Kidney (tissue), 22 donors: ENCODE measurements at places on chromosomes 4 and X. TPM values are rescaled to one million over a fixed set of nuclear protein-coding genes. Genes with fewer than 3 reads are reported as not detected.

GRCh38 chrX:40098264-40099054 is 701 bp upstream of the BCOR start:
- H3K27ac ChIP-seq = peak overlapping the region; percentile 57
- peaks cover 8% of the 10 kb centered on the region for H3K27me3 ChIP-seq
- H3K4me1 ChIP-seq = peaks cover 4% of the 10 kb centered on the region
- no peaks in the 10 kb centered on the region for H3K36me3 ChIP-seq

- H3K4me1 ChIP-seq = no peaks in the 10 kb centered on the region
- no peaks in the 10 kb centered on the region for H3K27me3 ChIP-seq
These were observed 79.0 kb downstream of the KLHL8 start for GRCh38 chr4:87141428-87141827.

- no peak overlapping the region for H3K4me3 ChIP-seq
- H3K27ac ChIP-seq = no peak overlapping the region
- H3K36me3 ChIP-seq = no peaks in the 10 kb centered on the region
- no peaks in the 10 kb centered on the region for H3K4me1 ChIP-seq
- H3K27me3 ChIP-seq = no peaks in the 10 kb centered on the region
These were observed 310.4 kb downstream of the SPRY1 start for GRCh38 chr4:123706973-123707372.

- H3K27ac ChIP-seq = no peak overlapping the region
- no peak for DNase-seq
- H3K27me3 ChIP-seq = no peaks in the 10 kb centered on the region
- H3K4me1 ChIP-seq = peaks cover 14% of the 10 kb centered on the region
- no peak overlapping the region for H3K4me3 ChIP-seq
- peaks cover 15% of the 10 kb centered on the region for H3K36me3 ChIP-seq
These were observed 32.0 kb downstream of the CTBP1 start for GRCh38 chr4:1216869-1217294.

DNA sequence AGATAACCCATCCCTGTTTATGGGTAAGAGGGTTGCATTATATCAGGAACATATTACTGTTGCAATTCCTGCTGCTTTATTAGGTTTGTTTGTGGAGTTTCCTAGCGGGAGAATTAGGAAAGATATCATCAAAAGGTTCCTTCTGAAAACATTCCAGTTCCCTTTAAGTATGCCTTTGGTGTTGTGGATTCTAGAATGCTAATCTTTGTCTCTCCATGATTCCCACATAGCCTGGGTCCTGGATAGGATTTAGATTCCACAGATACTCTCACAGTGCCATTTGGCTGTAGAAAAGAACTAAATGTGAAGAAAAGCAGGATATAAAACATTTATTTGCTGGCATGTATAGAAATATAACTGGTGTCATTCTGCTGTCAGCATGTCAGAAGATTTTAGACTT is 338.7 kb downstream of the PCDH18 start:
- no peak overlapping the region for H3K4me3 ChIP-seq
- no peak overlapping the region for H3K27ac ChIP-seq
- H3K36me3 ChIP-seq = no peaks in the 10 kb centered on the region
- DNase-seq = no peak

DNA sequence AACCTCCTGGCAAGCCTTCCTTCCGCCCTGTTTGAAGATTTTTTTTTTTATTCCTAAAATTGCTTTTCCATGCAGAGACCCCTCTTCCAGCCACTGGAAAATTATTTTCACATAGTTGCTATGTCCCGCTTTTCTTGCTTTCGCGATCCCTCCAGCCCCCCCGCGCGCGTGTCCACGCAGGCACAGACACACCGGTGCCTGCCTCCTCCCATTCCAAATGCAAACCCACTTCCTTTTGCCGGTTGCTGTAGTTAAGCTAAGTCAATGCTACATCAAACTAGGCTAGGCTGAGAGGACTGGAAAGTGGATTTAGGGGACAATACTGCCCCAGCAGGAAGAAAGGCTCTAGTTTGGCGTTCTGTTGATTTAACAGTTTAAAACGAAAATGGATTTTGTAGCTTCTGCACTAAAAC is 111.0 kb downstream of the DHX15 start:
- H3K4me1 ChIP-seq = no peaks in the 10 kb centered on the region
- no peaks in the 10 kb centered on the region for H3K27me3 ChIP-seq
- H3K36me3 ChIP-seq = no peaks in the 10 kb centered on the region
- no peak overlapping the region for H3K27ac ChIP-seq

DNA sequence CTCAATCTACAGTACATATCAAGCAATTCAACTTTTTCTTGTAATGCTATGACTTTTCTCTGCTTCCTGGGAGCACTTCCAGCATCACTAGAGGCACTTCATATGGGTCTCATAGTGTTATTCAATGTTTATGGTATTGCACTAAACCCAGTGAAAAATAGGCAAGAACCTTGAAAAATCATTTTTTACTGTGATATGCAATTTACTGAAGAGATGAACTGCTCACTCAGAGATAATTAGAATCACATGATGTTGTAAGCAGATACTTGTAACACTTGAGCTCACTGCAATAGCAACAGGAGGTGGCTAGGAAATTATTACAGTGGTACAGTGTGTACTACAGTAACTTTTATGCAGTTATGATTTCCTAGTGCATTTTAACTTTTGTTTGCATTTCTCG is 93.3 kb downstream of the RASGEF1B start:
- no peak for DNase-seq
- peaks cover 4% of the 10 kb centered on the region for H3K4me1 ChIP-seq
- H3K27me3 ChIP-seq = no peaks in the 10 kb centered on the region
- no peaks in the 10 kb centered on the region for H3K36me3 ChIP-seq
- no peak overlapping the region for H3K27ac ChIP-seq

GRCh38 chrX:24242649-24243175 is 71.2 kb downstream of the SUPT20HL2 start:
- peaks cover 2% of the 10 kb centered on the region for H3K27me3 ChIP-seq
- no peak overlapping the region for H3K4me3 ChIP-seq
- H3K4me1 ChIP-seq = no peaks in the 10 kb centered on the region
- H3K36me3 ChIP-seq = no peaks in the 10 kb centered on the region
- DNase-seq = no peak
- no peak overlapping the region for H3K27ac ChIP-seq

The SLC38A5 gene
- 8.3 TPM for total RNA-seq

The USP51 gene
- 4.6 TPM for total RNA-seq

The FMR1NB gene
- not detected for total RNA-seq

DNA sequence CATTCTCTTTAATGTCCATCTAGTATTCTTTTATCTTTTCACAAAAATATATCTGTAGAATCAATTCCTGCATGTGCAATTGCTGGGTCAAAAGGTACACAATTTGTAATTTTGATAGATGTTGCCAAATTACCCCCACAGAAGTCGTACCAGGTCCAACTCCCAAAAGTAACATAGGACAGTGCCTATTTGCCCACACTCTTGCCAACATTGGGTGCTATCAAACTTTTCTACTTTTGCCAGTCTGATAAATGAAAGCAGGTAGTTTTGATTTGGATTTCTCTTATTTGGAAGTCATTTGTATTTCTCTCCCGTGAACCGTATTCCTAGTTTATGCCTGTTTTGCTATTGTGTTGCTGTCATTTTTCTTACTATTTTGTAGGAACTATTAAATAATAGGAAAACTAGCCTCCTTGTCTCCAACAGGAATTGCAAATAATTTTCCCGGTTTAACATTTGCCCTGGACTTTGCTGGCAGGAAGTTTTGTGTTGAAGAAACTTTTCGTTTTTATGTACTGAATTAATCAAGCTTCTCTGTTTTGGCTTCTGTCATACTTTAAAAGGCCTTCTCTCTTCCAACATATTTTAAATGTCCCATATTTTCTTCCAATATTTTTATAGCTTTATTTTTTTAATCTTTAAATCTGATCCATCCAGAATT is 33.1 kb downstream of the ZNF275 start:
- no peaks in the 10 kb centered on the region for H3K4me1 ChIP-seq
- no peaks in the 10 kb centered on the region for H3K36me3 ChIP-seq
- no peak for DNase-seq
- no peak overlapping the region for H3K4me3 ChIP-seq

The TMEM187 gene
- total RNA-seq = 9.6 TPM

DNA sequence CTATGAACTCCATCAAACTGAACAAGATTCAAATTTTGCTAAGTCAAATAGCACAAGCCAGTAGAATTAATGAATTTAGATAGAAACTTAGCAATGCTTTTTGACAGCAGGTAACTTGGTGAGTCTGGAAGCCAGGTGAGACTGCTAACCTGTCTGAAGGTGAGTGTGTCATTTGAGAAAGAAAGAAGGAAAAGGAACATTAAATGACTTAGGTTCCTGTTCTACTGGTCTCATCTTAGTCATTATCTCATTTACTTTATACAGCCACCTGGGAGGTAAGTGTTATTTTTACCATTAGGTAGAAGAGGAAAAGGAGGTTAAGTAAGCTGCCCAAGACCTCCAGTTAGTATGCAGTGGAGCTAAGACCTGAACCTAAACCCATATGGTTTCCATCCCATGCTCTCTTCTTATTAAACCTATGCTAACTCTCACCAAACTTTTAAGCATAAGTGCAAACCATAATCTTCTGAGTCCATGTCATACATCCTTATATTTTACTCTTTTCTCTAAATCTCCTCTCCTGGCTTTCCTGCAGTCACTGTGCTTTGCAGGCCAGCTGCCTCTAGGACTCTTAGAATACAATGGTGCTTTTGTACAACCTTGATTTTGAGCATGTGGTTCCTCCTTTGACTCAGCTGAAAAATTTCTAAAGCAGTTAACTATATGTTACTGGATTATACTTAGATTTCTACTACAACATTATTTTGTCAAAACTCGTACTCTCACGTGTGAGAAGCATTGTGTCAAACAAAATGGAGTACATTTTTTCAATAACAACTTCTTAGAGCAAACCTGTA is 68.5 kb downstream of the ATP10D start:
- peaks cover 16% of the 10 kb centered on the region for H3K36me3 ChIP-seq
- no peaks in the 10 kb centered on the region for H3K27me3 ChIP-seq
- no peak overlapping the region for H3K27ac ChIP-seq

DNA sequence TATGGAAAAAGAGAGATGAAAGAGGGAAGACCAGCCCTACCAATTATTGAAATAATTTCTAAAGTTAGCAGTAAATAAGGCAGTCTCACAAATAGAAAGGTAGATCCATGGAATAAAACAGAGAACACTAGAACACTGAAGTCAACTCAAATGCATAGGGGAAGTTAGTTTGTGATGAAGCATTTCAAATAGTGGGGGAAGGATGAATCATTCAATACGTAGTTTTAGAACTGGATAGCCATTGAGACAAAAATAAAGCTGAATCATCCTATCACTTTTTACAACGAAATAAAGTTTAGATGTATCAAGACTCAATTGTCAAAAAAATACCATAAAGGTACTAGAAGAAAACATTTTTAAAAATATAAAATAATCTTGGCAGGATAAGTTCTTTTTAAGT is 143.2 kb upstream of the DGKK start:
- no peaks in the 10 kb centered on the region for H3K4me1 ChIP-seq
- no peaks in the 10 kb centered on the region for H3K36me3 ChIP-seq
- H3K27ac ChIP-seq = no peak overlapping the region
- H3K4me3 ChIP-seq = no peak overlapping the region
- DNase-seq = no peak

The SUV39H1 gene
- 5.0 TPM for total RNA-seq

The TRIM61 gene
- total RNA-seq = 0.54 TPM

DNA sequence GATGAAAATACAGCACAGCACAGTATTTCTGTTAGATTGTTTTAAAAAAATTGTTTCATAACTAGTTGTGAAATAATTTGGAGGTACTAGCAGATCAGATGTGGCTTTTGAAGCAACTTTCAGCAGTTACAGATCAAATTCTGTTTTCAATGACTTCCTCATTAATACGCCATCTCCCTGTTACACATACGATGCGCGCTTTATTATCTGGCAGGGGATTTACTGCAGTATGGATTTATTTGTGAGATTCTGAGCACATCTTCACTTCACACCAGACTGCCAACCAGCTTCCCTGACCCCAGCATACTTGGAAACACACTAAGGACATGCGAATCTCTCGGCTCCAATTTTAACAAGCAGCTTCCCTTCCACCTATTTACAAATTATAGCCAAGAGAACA is 235.5 kb upstream of the DIAPH2 start:
- H3K27me3 ChIP-seq = no peaks in the 10 kb centered on the region
- H3K36me3 ChIP-seq = no peaks in the 10 kb centered on the region
- no peak for DNase-seq
- no peaks in the 10 kb centered on the region for H3K4me1 ChIP-seq

The HTN1 gene
- not detected for total RNA-seq

GRCh38 chrX:153869473-153870287 is 16.3 kb downstream of the L1CAM start:
- H3K36me3 ChIP-seq = no peaks in the 10 kb centered on the region
- H3K27ac ChIP-seq = no peak overlapping the region
- no peaks in the 10 kb centered on the region for H3K4me1 ChIP-seq
- H3K27me3 ChIP-seq = no peaks in the 10 kb centered on the region

GRCh38 chrX:17697191-17697590 is 40.1 kb upstream of the SCML1 start:
- no peaks in the 10 kb centered on the region for H3K4me1 ChIP-seq
- H3K27ac ChIP-seq = no peak overlapping the region
- DNase-seq = no peak
- H3K27me3 ChIP-seq = peaks cover 2% of the 10 kb centered on the region

GRCh38 chr4:16169490-16169889 is 56.8 kb downstream of the TAPT1 start:
- no peaks in the 10 kb centered on the region for H3K4me1 ChIP-seq
- no peaks in the 10 kb centered on the region for H3K27me3 ChIP-seq
- no peak overlapping the region for H3K27ac ChIP-seq

- H3K36me3 ChIP-seq = no peaks in the 10 kb centered on the region
- H3K4me1 ChIP-seq = no peaks in the 10 kb centered on the region
- no peak overlapping the region for H3K27ac ChIP-seq
- no peak overlapping the region for H3K4me3 ChIP-seq
- DNase-seq = no peak
These were observed 2.4 kb upstream of the MBTPS2 start for GRCh38 chrX:21837056-21837455.

DNA sequence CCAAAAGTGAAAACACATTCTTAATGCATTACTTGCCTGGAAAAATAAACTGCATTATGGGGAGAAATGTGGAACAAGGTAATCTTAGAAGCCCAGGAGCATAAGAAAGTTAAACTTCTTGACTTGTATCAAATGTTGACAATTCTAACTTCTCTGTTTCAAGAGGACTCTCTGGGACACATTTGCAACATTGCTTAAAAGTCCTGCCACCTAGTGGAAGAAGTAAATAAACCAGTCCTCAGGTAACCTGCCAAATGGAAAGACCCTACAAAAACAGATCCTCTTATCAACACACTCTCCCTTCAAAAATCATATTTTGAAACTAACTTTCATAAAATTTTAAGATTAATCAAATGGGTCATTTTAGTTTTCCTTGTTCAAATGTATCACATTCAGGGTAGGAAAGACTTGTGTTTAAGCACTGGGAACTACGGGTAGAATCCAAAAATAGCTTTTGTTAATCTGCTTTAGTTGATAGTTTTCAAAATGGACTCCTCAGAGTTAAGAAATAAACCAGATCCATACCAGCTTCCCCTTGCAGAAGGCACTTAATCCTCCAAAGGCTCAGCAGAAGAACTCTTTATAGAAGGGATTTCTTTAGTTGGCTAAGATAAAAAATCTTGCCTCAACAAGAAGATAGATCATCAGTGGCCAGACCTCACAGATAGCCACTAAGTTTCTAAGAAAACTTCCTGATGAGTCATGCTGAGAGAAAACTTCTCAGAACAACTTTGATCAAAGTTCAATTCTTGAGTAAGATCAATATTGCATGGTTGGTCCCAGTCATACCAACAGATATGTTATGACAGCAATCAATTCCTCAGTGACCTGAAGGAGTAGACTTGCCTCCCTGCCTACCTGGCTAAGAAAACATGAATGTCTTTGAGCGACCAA is 141.7 kb downstream of the HHIP start:
- no peak for DNase-seq
- no peaks in the 10 kb centered on the region for H3K4me1 ChIP-seq
- H3K4me3 ChIP-seq = no peak overlapping the region
- H3K27ac ChIP-seq = no peak overlapping the region

The GUCY1A1 gene
- total RNA-seq = 64.6 TPM
